ENCODE measurements at places on chromosomes 16 and 17. TPM values are rescaled to one million over a fixed set of nuclear protein-coding genes. Genes with fewer than 3 reads are reported as not detected.

DNA sequence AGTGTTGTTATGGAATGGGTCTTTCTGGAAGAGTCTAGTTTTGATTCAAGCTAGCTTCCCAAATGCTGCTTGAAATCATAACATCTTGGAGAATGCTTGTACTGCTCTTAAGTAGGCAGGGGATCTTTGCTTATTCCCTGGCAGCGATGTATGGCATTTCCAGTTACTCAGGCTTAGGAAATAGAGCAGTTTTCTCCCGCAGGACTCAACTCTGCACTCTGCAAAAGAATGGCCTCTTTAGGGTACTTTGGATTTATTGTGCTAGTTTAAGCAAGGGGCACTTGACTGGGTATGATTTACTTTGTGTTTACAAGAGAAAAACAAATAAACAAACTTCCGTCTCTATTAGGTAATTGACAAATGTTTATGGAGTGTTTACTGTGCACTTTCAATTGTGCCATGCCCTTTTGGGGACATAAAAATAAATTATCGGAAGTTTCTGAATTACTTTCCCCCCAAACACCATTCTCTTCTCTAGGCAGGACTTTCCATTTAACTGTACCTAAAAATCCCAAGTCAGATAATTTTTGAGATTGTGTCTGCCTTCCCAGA is 164.0 kb downstream of the MAP2K6 start:
- H3K36me3 ChIP-seq, result no peaks in the 10 kb centered on the region
- no peak for DNase-seq
- no peak overlapping the region for H3K4me3 ChIP-seq
- no peak overlapping the region for H3K27ac ChIP-seq
- H3K27me3 ChIP-seq, result no peaks in the 10 kb centered on the region
- H3K4me1 ChIP-seq, result peaks cover 24% of the 10 kb centered on the region

PPL gene
- 1.0 TPM for total RNA-seq

FADS6 gene
- 0.36 TPM for total RNA-seq

GRCh38 chr16:56203052-56203451 is 11.8 kb downstream of the GNAO1 start:
- H3K36me3 ChIP-seq, result no peaks in the 10 kb centered on the region
- H3K27me3 ChIP-seq, result no peaks in the 10 kb centered on the region
- no peaks in the 10 kb centered on the region for H3K4me1 ChIP-seq
- peak; percentile 56 for DNase-seq
- H3K27ac ChIP-seq, result no peak overlapping the region

GRCh38 chr16:84052071-84052622 is 9.6 kb upstream of the SLC38A8 start:
- no peaks in the 10 kb centered on the region for H3K36me3 ChIP-seq
- H3K4me1 ChIP-seq, result peaks cover 18% of the 10 kb centered on the region
- DNase-seq, result no peak
- H3K27me3 ChIP-seq, result no peaks in the 10 kb centered on the region
- H3K4me3 ChIP-seq, result no peak overlapping the region

Measured in neural progenitor cell (in vitro differentiated cells).